ENCODE measurements at places on chromosomes 7 and 10. TPM values are rescaled to one million over a fixed set of nuclear protein-coding genes. Genes with fewer than 3 reads are reported as not detected.
A peak's percentile ranks its signal among the peaks of the same experiment; 100 is the strongest.

Gene ELFN1
- 0.38 TPM for total RNA-seq

Gene UMAD1
- total RNA-seq: 3.7 TPM

Gene CYP3A7
- total RNA-seq: not detected

Gene HHEX
- total RNA-seq: 36.8 TPM

Gene LAMB1
- 463 TPM for total RNA-seq

Gene NUTM2B
- total RNA-seq: under 0.01 TPM

Gene ITIH5
- 1.0 TPM for total RNA-seq

Gene CYP2C19
- not detected for total RNA-seq

- DNase-seq: no peak
These were observed 551.7 kb upstream of the LRRN3 start for GRCh38 chr7:110539216-110539615.

GRCh38 chr7:155887174-155887525 lies 74.9 kb upstream of the SHH start:
- DNase-seq: no peak

DNA sequence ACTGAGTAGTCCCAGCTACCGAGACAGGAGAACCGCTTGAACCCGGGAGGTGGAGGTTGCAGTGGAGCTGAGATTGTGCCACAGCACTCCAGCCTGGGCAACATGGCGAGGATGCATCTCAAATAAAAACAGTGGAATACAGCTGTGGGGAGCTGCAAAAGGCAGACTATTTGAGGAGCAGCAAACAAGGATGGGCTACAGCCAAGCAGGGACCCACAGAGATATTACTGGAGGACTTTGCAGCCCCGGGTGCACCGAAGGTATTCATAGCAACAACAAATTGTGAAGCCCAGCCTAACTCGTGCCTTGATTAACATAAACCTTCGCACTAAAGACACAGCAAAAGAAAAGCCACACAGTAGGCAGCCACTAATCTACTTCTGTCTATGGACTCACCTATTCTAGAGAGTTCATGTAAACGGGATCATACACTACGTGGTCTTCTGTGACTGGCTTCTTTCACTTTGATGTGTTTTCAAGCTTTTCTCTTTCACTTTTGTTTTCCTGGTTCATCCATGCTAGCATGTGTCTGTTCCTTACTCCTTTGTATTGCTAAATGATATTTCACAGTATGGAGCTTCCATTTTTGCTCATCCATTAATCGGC lies 34.0 kb downstream of the PODXL start:
- DNase-seq: peak; percentile 76

- peak; percentile 18 for DNase-seq
These were observed 234.5 kb downstream of the AHR start for GRCh38 chr7:17532861-17533404.

- DNase-seq: no peak
These were observed 393.4 kb downstream of the TFEC start for GRCh38 chr7:115637128-115637527.

GRCh38 chr10:121668314-121669027 lies 70.2 kb upstream of the FGFR2 start:
- DNase-seq: peak; percentile 23

GRCh38 chr10:78559661-78560340 lies 509.0 kb upstream of the ZMIZ1 start:
- no peak for DNase-seq

GRCh38 chr7:49878627-49879026 lies 105.2 kb downstream of the VWC2 start:
- DNase-seq: no peak

GRCh38 chr10:132428486-132428995 lies 31.5 kb downstream of the PWWP2B start:
- no peak for DNase-seq

GRCh38 chr10:79905322-79906314 lies 43.3 kb downstream of the SFTPD start:
- peak; percentile 48 for DNase-seq

GRCh38 chr10:96919785-96920430 lies 87.8 kb downstream of the LCOR start:
- no peak for DNase-seq

DNA sequence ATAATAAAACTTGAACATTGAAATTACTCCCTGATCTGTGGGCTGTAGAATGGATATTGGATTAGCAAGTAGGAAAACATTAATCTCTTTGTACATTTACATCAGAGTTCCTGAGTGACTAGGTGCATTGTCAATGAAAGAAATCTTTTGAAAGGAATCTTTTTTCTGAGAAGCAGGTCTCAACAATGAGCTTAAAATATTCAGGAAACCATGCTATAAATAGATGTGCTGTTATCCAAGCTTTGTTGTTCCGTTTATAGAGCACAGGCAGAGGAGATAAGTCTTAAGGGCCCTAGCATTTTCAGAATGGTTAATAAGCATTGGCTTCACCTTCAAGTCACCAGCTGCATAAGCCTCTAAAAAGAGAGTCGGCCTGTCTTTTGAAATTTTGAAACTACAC lies 41.3 kb upstream of the SLC16A12 start:
- DNase-seq: no peak

DNA sequence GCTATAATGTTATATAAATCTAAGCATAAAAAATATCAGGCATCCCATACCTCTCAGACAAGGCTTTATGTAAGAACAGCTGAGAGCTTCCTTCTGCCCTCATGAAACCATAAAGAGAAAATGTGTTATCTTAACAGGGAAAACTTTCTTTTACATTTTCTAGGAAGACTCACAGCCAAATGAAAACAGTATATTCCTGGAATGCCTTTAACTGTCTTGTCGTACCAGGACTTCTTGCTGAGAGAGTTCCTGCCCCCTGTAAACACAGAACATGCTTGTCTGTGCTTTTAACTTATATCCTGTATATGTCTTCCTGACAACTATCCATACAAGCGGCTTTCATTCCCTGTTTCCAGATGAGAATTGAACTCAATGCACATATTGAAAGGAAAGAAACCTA lies 64.8 kb upstream of the AHR start:
- DNase-seq: no peak

GRCh38 chr10:126186766-126187165 lies 201.5 kb downstream of the ADAM12 start:
- DNase-seq: no peak

GRCh38 chr10:70267161-70267933 lies 16.5 kb downstream of the NPFFR1 start:
- no peak for DNase-seq

- no peak for DNase-seq
These were observed 6.1 kb downstream of the SAMD9L start for GRCh38 chr7:93142127-93142526.

GRCh38 chr7:137891016-137891655 lies 44.4 kb upstream of the DGKI start:
- no peak for DNase-seq

DNA sequence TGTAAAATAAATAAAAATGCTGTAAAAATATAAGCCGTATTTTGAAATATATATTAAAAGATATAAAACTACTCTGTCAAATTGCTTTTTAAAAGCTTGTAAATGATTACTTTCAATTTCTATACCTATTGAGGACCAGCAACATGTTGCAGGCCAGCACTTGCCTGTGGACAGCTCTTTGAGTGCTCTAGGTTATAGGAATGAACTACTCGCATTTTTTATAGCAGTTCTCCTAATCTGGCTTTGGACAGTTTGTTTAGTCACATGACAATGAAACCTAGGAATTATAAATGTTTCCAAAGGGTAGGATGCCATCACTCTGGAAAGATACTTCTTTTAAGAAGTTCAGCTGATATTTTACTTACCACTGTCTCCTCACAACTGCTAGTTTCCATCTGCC lies 117.7 kb upstream of the PTPRZ1 start:
- no peak for DNase-seq

GRCh38 chr7:68485253-68485917 lies 1112.9 kb upstream of the AUTS2 start:
- no peak for DNase-seq

GRCh38 chr7:39757604-39758003 lies 134.2 kb downstream of the RALA start:
- no peak for DNase-seq

GRCh38 chr7:149584009-149584408 lies 86.4 kb upstream of the ZNF746 start:
- DNase-seq: no peak

GRCh38 chr10:97916586-97916985 lies 66.9 kb downstream of the GOLGA7B start:
- no peak for DNase-seq

DNA sequence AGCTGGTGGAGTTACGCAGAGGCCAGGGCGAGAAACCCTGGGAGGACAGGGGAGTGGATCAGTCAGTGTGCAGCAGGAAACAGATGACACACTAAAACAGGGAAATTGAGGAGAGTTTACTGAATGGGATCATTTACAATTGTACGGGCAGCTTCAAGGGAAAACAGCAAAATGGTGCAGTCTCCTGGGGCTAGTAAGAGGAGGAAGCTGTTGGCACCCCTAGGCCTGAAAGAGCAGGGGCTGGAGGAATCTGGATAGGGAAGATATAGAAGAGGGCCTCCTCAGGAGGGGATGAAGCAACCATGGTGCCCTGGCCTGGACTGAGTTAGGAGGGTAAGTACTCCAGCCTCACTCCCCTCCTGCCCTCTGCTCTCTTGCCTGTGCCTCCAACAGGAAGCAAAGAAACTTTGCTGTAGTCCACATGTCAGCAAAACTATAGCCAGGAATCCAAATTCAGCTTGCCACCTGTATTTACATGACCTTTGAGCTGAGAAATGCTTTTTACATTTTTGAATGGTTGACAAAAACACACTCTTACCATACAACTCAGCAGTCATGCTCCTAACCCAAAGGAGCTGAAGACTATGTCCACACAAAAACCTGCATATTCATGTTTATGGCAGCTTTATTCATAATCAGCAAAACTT lies 52.3 kb upstream of the OPN4 start:
- no peak for DNase-seq

- DNase-seq: no peak
These were observed 141.9 kb downstream of the ELFN1 start for GRCh38 chr7:1811850-1812508.

Data from dermis microvascular lymphatic vessel endothelial cell (primary cell).